ENCODE measurements at places on chromosomes 12 and 14.

- no peak for DNase-seq
These were observed 72.9 kb downstream of the BLTP3B start for GRCh38 chr12:100069795-100070194.

- DNase-seq: peak; percentile 72
These were observed 941.9 kb downstream of the NRXN3 start for GRCh38 chr14:79111987-79112501.

GRCh38 chr12:65411171-65411570 lies 132.7 kb downstream of the MSRB3 start:
- no peak for DNase-seq

GRCh38 chr12:52200086-52200780 lies 8.4 kb upstream of the KRT80 start:
- DNase-seq: no peak

- no peak for DNase-seq
These were observed 553 bp downstream of the CLEC14A start for GRCh38 chr14:38255408-38255672.

GRCh38 chr14:37597914-37598746 lies 2.7 kb downstream of the TTC6 start:
- DNase-seq: no peak

DNA sequence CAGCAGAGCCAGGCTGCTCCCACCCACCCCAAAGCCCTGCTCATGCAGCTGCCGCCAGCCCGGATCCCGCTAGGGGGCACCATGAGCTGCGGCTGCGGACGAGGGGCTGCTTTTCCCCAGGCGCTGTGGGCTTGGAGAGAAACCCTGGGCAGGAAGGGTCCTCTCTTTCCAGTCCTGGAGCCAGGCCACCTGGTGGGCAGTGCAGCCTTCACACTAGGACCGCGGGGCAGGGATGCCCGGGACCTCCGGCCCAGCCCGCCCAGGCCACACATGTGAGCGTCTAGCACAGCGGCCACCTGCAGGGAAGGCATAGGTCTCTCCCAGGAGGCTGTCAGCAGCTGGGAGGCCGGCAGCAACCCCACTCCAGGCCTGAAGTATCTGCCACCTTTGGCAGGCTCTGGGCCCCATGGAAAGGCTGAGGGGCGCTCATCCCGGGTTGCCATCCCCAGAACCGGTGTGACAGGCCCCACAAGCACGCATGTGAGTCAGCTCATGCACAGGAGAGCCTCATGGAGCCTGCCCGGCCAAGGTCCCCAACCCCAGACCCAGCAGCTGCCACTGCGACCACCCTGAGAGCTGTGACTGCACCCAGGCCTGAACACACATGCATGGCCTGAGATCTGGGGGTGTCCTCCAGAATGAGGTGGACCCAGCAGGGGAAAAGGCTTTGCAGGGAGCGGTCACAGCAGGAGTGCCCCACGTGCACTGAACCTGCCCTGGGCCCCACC lies 280.0 kb upstream of the RTL1 start:
- no peak for DNase-seq

DNA sequence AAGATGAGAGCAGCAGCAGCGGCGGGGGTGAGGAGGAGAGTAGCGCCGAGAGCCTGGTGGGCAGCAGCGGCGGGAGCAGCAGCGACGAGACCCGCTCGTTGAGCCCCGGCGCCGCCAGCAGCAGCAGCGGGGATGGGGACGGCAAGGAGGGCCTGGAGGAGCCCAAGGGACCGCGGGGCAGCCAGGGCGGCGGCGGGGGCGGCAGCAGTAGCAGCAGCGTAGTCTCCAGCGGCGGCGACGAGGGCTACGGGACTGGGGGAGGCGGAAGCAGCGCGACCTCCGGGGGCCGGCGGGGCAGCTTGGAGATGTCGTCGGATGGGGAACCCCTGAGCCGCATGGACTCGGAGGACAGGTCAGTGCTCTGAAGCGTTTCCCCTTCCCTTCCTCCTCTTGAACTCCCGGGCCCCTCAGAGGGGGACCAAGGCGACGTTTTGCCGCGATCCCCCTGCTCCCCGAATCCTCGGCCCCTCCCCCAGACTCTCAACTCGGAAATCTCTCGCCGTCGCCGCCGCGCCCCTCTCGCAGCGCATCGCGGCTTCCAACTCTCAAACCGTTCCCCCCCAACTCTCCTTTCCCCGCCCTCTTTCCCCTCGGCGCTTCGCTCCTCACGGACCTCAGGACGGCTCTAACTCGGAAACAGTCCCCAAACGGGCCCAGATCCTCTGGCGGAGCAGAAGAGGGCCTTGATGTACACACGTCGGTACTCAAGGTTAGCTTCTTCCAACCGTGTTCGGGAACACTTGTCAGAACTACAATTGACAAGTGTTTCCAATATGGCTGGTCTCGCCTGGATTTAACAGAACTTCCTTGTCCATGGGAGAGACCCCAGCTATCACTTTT lies 947 bp downstream of the AEBP2 start:
- peak; percentile 65 for DNase-seq

DNA sequence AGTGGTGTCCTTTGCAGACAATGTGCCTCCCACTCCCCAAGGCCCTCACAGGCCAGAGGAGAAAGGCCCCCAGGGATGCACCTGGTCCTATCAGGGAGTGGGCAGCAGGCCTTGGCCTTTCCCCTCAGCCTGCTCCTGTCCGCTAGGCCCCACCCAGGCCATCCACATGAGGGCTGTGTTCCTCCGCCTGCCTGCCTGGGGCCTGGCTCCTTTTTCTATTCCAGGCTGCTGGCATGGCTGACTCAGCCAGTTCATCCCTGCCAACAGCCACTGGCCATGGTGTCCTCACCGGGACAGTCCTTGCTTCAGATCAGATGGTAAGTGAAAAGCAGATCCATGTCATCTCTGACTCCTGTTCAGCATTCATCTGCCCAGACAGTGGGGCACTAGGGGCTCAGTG lies 13.4 kb downstream of the ISM2 start:
- no peak for DNase-seq

GRCh38 chr12:105352940-105353635 lies 22.6 kb downstream of the C12orf75 start:
- no peak for DNase-seq

DNA sequence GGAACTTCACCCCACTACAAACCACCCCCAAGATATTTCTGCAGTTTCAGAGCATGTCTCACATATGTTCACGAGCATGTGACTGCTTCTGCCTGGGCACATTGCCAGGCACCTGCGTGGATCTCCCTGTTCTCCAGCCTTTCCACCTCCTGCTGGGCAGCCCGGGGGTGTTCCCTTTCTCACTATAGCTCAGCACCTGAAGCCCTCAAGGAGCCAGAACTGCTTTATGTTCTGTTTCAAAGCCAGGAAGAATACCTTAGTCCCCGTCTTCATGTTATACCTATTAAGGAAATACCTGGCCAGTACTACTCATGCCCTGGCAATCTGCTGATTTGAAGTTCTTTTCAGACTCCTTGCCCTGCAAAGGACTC lies 4.2 kb upstream of the FGF6 start:
- no peak for DNase-seq

DNA sequence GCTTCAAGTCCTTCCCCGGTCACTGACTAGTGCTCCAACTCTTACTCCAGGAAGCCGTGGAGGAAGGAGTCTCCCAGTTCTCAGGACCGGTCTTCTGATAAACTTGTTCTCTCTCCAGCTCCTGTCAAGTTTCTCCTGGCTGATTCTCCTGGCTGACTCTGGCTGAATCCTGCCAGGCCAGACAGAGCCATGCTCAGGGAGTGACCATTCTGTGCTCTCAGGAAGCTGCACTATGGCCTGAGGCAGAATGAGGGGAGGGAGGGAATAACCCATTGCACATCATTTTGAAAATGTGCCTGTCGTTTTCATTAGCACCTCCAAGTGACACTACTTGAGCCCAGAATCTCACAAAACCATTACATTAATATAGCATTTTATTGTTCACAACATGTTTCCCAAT lies 80.8 kb downstream of the IFNG start:
- DNase-seq: no peak

GRCh38 chr12:69464428-69464827 lies 5.8 kb upstream of the FRS2 start:
- peak; percentile 16 for DNase-seq

DNA sequence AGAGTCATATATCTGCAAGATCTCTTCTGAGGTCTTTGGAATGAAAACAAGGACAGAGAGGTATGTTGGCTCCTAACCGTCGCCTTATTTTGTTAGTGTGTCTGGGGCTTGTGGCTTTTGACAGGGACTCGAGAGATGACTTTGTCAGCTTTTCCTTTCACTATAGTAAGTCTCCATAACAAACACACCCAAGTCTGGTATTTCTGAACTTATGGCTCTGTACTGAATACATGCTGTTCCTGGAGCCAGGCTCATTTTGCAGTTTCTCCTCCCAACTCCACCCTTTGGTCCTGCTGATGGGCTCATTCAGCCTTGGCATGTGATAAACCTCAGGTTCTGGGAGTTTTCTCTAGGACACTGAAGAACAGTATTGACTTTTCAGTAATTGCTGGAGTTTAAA lies 27.7 kb upstream of the TMED10 start:
- DNase-seq: no peak

- DNase-seq: no peak
These were observed 83.9 kb downstream of the GPATCH2L start for GRCh38 chr14:76235628-76236027.

DNA sequence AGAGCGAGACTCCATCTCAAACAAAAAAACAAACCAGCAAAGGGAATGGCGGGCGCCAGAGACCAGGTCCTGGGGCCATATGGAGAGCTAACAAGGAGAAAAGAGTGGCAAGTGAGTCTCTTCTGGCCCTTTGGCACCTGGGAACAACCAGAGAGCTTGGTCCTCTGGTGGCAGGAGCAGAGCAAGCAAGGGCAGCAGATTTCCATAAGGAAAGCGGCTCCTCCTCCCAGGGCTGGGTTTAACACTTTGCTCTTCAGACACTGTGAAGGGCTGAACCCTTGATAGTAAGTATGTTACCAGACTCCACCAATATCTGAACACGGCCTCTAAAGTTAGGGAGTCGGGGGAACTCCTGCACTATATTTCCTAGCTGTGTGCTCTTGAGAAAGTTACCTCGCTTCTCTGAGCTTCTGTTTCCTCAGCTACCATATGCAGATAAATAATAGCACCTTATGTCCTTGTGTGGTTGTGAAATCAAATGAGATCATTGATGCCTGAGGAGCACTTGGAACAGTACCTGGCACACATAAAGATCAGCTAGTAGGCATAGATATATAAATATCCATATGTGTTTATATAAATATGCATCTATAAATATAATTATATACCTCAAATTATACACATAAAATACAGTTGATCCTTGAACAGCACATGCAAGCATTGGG lies 33.4 kb upstream of the PLEKHG6 start:
- DNase-seq: no peak

DNA sequence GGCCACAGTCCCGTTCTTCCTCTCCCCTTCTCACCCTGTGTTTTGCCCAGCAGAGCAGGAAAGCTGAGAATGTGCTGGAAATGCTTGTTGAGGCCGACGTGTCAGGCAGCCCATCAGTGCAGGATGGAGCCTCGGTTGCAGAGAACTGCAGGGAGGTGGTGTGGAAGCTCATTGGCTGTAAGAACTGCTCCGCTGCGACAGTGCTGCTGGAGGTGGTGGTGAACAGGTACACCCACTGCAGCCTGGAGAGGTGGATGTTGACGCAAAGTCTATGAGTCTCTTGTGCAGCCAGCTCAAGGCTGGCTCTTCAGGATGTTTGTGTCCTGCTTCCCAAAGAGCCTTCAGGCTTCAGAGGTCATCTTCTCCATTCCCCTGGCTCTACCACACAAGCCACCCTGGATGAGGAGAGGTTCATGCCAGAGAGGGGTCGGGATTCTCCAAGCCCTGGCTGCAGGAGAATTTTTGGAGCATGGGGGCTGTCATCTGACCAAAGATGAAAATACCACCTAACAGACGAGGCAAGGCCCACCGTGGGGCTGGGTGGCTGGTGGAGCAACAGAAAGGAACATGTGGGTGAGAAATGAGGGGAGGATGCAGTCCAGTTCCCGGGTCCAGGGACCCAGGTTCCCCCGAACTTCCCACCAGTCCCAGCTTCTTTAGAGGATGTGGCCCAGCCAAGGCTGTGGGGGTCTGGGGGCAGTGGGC lies 174.1 kb upstream of the PRMT8 start:
- DNase-seq: no peak

DNA sequence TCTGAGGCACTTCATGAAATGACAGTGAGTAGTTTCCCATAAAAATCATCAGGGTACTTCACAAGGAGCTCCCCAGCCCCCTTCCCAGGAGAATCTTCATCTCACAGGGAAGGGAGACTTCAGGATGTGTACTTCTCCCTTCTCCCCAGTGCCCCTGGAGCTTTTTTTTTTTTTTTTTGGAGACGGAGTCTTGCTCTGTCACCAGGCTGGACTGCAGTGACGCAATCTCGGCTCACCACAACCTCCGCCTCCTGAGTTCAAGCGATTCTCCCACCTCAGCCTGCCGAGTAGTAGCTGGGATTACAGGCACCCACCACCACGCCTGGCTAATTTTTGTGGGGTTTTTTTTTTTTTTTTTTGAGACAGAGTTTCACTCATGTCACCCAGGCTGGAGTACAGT lies 10.4 kb downstream of the ITPK1 start:
- DNase-seq: peak; percentile 72

GRCh38 chr14:41062826-41063225 lies 543.9 kb upstream of the LRFN5 start:
- DNase-seq: no peak

- DNase-seq: peak; percentile 16
These were observed 16.0 kb downstream of the RERGL start for GRCh38 chr12:18074001-18074400.

GRCh38 chr12:32353540-32353939 lies 45.8 kb upstream of the FGD4 start:
- DNase-seq: no peak

GRCh38 chr14:69772082-69773017 lies 5.4 kb downstream of the SRSF5 start:
- no peak for DNase-seq

GRCh38 chr12:27185234-27186021 lies 58.7 kb upstream of the STK38L start:
- no peak for DNase-seq

DNA sequence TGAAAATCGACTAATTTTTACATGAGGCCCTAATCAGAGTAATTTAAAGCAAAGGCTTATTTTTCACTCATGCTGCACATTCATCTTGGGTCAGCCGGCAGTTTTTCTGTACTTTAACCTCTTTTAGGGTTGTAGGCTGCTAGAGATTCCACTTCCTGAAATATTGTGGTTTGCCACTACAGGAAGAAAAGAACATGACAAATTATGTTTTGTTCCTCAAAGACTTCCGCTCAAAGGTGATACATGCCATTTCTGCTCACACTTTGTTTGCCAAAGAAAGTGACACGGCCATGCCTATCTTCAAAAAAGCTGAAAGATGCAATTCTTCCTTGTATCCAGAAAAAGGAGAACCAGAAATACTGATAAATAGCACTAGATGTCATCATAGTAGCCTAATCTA lies 183.4 kb upstream of the PPFIA2 start:
- peak; percentile 72 for DNase-seq

DNA sequence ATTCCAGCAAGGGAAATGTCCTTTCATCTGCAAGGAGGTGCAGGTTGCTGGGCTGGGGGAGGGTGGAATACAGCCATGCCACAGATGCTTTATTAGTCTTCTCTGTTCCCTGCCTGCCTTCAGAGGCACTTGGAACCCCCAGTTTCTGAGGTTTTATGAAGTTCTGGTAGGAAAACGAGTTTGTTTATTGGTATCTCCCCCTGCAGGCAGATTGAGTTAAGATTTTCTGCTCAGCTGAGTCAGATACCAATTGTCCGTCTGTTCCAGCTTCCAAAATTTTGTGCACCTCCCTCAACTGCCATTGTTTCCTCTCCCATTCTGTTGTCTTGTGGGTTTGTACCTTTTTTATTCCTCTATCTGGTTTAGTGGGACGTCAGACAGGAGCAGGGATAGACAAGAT lies 155.6 kb downstream of the ETV6 start:
- DNase-seq: no peak

GRCh38 chr12:120844768-120845449 lies 59.2 kb downstream of the SPPL3 start:
- no peak for DNase-seq

- no peak for DNase-seq
These were observed 78.6 kb upstream of the TBX3 start for GRCh38 chr12:114762490-114763110.

All from OCI-M1 (cell line).